ENCODE measurements at places on chromosomes 6 and 20.

DNA sequence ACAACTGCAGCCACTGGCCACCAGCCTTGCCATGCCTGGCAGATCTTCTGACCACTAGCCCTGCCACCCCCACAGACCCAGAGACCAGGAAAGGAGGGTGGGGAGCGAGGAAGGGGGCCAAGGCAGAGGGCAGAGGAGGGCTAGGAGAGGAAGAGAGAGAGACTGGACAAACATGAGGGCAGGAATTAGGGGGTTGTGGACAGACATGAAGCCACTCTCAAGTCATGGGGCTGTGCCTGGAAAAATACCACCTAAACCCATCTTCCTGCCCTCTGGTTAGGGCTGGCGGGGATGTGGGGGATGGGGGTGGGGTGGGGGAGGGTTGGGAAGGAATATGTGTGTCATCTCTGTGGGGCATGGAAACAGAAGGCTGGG is 1.4 kb upstream of the SLC29A1 start:
- no peak for DNase-seq

GRCh38 chr6:26362836-26363220 is 2.2 kb upstream of the BTN3A2 start:
- DNase-seq, result no peak

GRCh38 chr20:58877976-58878360 is 25.5 kb downstream of the GNAS start:
- no peak for DNase-seq

DNA sequence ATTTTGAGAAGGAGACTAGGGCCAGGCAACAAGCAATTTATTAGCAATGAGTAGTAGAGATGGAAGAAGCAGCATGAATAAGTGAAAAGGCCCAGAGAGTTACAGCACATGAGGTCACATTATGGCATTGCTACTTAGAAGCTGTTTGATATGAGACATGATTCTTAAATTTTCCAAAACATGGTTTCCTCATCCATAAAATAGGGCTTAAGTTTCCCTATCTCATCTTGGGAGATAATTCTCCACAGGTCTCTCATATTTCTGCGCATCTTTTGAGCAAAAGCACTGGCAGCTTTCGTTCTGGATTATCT is 656.1 kb downstream of the EPHA7 start:
- DNase-seq, result no peak

DNA sequence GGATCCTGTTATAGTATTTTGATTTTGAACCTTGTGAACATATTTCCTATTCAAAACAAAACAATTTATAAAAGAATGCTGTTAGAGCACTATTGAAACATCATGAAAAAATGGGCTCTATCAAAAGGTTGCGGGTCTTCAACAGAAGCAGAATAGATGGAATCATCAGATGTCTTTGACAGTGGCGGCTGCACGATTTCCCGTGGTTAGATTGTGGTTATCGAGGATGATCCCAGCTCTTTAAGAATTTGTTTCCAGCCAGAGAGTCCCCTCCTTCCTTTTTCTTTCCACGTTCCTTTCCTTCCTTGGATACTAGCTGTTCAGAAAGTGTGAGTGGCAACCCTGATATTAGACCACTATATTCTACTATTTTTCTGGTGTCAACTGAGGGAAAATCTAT is 163.4 kb downstream of the FARS2 start:
- no peak for DNase-seq

DNA sequence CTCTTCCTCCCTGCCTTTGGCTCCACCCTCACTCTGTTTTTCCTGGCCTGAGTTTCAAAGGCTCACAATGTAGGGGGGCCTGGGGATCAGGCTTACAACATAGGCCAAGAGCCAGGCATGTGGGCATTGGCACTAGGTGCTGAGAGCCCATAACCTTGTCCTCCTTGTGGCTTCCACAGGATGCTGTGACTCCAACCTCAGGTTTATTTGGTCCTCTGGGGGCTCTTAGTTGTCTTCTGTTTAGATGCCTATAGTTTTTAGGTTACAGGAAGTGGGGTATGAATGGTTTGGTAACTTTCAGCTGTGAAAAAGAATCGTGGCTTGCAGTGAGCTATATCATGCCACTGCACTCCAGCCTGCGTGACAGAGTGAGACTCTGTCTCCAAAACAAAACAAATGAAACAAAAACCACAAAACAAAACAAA is 25.6 kb downstream of the MMP24 start:
- DNase-seq, result no peak

DNA sequence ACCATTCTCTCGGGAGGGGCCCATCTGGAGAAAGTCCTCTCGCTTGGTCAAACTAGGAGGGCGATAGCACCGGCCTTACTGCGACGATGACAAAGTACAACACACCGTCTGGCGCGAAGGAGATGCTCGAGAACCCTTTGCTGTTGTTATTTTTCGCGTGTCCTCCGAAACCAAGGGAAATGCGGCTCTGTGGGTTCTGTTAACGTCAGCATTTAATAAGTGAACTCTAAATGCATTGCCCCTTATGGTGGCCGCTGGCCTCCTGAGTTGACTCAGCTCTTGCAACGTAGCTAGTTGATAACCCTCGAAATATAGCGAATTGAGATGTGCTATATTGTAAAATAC is 577 bp upstream of the SCAND1 start:
- peak; percentile 37 for DNase-seq

GRCh38 chr6:27477318-27478013 is 4.6 kb upstream of the ZNF184 start:
- DNase-seq, result no peak

DNA sequence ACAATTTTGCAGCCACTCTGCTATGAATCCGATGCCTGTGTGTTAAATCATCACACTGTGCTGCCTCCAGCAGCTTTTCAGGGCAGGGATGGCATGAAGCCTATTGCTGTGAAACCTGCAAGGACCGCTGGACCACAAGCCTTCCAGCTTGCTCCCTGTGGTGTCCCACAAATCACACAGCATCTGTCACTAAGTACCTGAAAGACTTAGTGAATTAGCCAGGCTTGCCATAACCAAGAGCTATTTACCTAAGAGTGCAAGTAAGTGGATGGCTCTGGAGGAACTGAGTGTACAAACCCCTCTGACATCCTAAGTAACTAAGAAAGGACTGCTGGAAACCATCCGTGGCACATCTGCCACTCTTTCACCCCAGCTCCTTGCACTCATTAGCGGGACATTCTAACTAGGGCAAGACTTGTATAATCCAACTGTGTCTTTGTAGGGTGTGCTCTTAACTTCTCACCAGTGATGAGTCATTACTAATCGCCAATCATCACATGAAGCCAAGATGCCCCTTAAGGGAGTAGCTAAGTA is 34.7 kb downstream of the FOXQ1 start:
- DNase-seq, result no peak

Data from T-helper 17 cell (primary cell).